ENCODE measurements at places on chromosomes 1 and 21. TPM values are rescaled to one million over a fixed set of nuclear protein-coding genes. Genes with fewer than 3 reads are reported as not detected.

DNA sequence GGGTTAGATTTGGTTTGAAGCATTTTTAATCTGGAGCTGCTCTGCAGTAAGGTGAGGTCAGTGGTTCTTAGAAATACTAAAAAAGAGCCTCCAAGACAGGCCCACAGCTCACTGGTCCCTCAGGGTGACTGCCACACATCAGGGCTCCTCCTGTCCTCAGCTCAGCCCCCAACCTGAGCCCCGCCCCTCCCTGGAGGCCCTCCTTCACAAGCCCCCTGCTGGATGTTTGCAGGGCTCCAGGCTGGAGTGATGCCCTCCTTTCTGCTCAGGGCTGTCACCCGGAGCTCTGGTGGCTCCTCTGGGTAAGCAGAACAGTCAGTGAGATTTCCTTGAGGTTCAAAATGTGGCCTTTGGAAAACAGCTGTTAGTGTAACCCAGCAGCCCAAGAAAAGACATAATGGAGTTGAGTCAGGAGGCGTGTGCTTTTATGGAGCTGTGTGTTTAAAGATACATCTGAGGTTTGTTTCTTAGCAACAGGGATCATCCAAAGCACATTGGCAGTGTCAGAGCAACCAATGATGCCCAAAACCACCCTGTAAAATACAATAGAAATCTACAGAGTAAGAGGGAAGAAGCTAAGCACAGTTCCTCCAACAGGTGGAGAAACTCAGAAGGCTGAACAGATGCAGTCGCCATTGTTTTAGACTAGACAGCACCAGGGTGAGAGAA lies 21.4 kb downstream of the STUM start:
- peak; percentile 16 for DNase-seq
- H3K4me1 ChIP-seq, result no peaks in the 10 kb centered on the region
- H3K4me3 ChIP-seq, result no peak overlapping the region
- no peaks in the 10 kb centered on the region for H3K27me3 ChIP-seq
- H3K36me3 ChIP-seq, result no peaks in the 10 kb centered on the region
- no peak overlapping the region for H3K27ac ChIP-seq

- H3K4me1 ChIP-seq, result no peaks in the 10 kb centered on the region
- no peak for DNase-seq
- no peaks in the 10 kb centered on the region for H3K36me3 ChIP-seq
- peaks cover 5% of the 10 kb centered on the region for H3K27me3 ChIP-seq
- no peak overlapping the region for H3K4me3 ChIP-seq
- no peak overlapping the region for H3K27ac ChIP-seq
Measured at GRCh38 chr1:233025567-233025966, 75.2 kb downstream of the NTPCR start.

GRCh38 chr1:30966690-30967369 lies 58.3 kb upstream of the SDC3 start:
- H3K27me3 ChIP-seq, result no peaks in the 10 kb centered on the region
- peak overlapping the region; percentile 2 for H3K27ac ChIP-seq
- peak; percentile 20 for DNase-seq
- no peak overlapping the region for H3K4me3 ChIP-seq

- no peak overlapping the region for H3K4me3 ChIP-seq
- no peak overlapping the region for H3K27ac ChIP-seq
- H3K36me3 ChIP-seq, result no peaks in the 10 kb centered on the region
- peaks cover 28% of the 10 kb centered on the region for H3K4me1 ChIP-seq
- no peaks in the 10 kb centered on the region for H3K27me3 ChIP-seq
- DNase-seq, result no peak
Measured at GRCh38 chr21:38861056-38861455, 55.3 kb downstream of the ETS2 start.

- no peak overlapping the region for H3K27ac ChIP-seq
- H3K4me3 ChIP-seq, result no peak overlapping the region
- no peaks in the 10 kb centered on the region for H3K36me3 ChIP-seq
- peaks cover 7% of the 10 kb centered on the region for H3K27me3 ChIP-seq
Measured at GRCh38 chr1:178509414-178510007, 3.4 kb upstream of the TEX35 start.

GRCh38 chr1:229003233-229004031 lies 267.5 kb upstream of the RAB4A start:
- no peaks in the 10 kb centered on the region for H3K36me3 ChIP-seq
- no peaks in the 10 kb centered on the region for H3K27me3 ChIP-seq
- peak; percentile 92 for DNase-seq
- peak overlapping the region; percentile 69 for H3K27ac ChIP-seq

AJAP1 gene
- total RNA-seq, result not detected

GRCh38 chr1:2465371-2466269 lies 10.5 kb upstream of the PLCH2 start:
- H3K27ac ChIP-seq, result no peak overlapping the region
- no peaks in the 10 kb centered on the region for H3K4me1 ChIP-seq
- H3K36me3 ChIP-seq, result no peaks in the 10 kb centered on the region
